ENCODE measurements at places on chromosomes 13 and 19. TPM values are rescaled to one million over a fixed set of nuclear protein-coding genes. Genes with fewer than 3 reads are reported as not detected.

The SLC6A16 gene
- total RNA-seq, result 4.1 TPM

The SPC24 gene
- total RNA-seq, result 1.4 TPM

The ZNF625 gene
- 2.6 TPM for total RNA-seq

- no peaks in the 10 kb centered on the region for H3K27me3 ChIP-seq
- H3K36me3 ChIP-seq, result no peaks in the 10 kb centered on the region
- H3K4me1 ChIP-seq, result peaks cover 11% of the 10 kb centered on the region
- no peak for DNase-seq
Measured at GRCh38 chr13:51585696-51586095, 1.4 kb downstream of the WDFY2 start.

- no peaks in the 10 kb centered on the region for H3K36me3 ChIP-seq
- no peak overlapping the region for H3K27ac ChIP-seq
- no peaks in the 10 kb centered on the region for H3K27me3 ChIP-seq
- no peaks in the 10 kb centered on the region for H3K4me1 ChIP-seq
- H3K4me3 ChIP-seq, result no peak overlapping the region
- no peak for DNase-seq
Measured at GRCh38 chr19:29400917-29401711, 124.7 kb upstream of the VSTM2B start.

DNA sequence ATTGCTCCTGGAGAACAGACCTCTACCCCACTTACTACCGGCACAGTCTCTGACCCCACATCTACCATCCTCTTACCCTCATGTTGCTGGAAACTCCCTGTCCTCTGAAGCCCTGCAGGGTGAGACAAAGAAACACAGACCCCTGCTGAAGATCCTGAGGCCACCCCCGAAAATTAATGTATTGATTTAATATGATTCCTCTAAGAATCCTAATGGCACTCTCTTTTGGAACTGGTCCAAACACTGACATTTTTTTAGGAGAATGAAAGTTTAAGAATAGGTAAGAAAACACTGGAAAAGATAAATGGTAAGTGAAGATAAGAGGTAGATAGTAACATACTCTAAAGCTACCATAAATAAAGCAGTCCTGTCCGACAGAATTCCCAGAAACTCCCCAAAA lies 5.3 kb downstream of the DMKN start:
- peaks cover 8% of the 10 kb centered on the region for H3K4me1 ChIP-seq
- no peak for DNase-seq
- H3K27me3 ChIP-seq, result no peaks in the 10 kb centered on the region
- no peak overlapping the region for H3K27ac ChIP-seq
- H3K4me3 ChIP-seq, result no peak overlapping the region

DNA sequence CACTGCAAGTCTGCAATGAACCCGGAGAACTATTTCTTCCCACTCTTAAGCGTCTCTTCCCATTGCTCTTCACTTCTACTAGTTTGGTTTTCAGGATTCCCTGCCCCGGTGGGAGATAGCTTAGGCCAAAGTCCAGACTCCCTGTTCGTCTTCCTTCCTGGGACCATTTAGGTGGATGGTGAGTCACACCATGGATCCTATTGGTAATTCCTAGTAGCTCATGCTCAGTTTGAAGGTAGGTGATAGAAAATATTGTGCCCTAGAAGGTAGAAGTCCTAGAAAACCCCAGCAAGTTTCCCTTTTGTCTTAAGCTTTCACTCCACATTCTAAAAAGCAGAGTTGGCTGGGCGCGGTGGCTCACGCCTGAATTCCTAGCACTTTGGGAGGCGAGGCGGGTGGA lies 13.8 kb downstream of the CHAF1A start:
- H3K36me3 ChIP-seq, result no peaks in the 10 kb centered on the region
- H3K4me1 ChIP-seq, result peaks cover 4% of the 10 kb centered on the region
- no peak for DNase-seq
- no peak overlapping the region for H3K4me3 ChIP-seq
- H3K27ac ChIP-seq, result no peak overlapping the region

DNA sequence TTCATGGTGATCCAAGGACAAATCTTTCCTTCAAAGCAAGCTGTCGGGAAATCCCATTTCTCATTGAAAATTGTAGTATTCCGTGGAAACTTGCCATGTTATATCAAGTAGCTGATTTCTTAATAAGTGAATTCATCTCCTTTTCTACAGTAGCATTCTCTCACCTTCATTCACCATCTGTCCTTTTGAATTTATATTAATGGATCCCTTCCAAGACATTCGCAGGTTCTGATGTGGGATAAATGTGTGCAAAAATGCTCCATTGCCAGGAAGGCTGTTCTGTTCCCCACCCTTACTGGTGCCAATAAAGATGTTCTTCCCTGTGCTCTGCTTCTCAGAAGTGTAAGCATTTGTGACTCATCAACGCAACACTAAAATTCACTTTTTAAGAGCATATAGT lies 36.2 kb downstream of the AMER2 start:
- DNase-seq, result no peak
- no peaks in the 10 kb centered on the region for H3K27me3 ChIP-seq
- no peak overlapping the region for H3K4me3 ChIP-seq
- no peaks in the 10 kb centered on the region for H3K4me1 ChIP-seq
- H3K36me3 ChIP-seq, result no peaks in the 10 kb centered on the region
- no peak overlapping the region for H3K27ac ChIP-seq

Data from pancreas (tissue), 10 donors.